ENCODE measurements at places on chromosomes 7 and 10. TPM values are rescaled to one million over a fixed set of nuclear protein-coding genes. Genes with fewer than 3 reads are reported as not detected.

The MMRN2 gene
- total RNA-seq: 6.8 TPM

The CDK14 gene
- total RNA-seq: 17.7 TPM

The VIPR2 gene
- not detected for total RNA-seq

The OR6V1 gene
- total RNA-seq: not detected

The ACSL5 gene
- total RNA-seq: 8.1 TPM

The NEUROD6 gene
- not detected for total RNA-seq

The GRB10 gene
- 39.5 TPM for total RNA-seq

The PDE6C gene
- total RNA-seq: not detected

The CREB5 gene
- total RNA-seq: 1.1 TPM

The SFMBT2 gene
- total RNA-seq: 2.9 TPM

The POM121 gene
- 11.0 TPM for total RNA-seq

The CLDN4 gene
- total RNA-seq: under 0.01 TPM

The LIPJ gene
- not detected for total RNA-seq

The CYP3A4 gene
- total RNA-seq: not detected

The HOXA10 gene
- under 0.01 TPM for total RNA-seq

The PFKP gene
- total RNA-seq: 304 TPM

The UCN3 gene
- total RNA-seq: not detected

The STEAP1B gene
- 1.8 TPM for total RNA-seq

The AMZ1 gene
- not detected for total RNA-seq

The HOXA1 gene
- total RNA-seq: not detected

The PAX4 gene
- total RNA-seq: not detected

The SND1 gene
- 252 TPM for total RNA-seq

The AKR1C8 gene
- total RNA-seq: not detected

The OR2A5 gene
- not detected for total RNA-seq

The CYP26C1 gene
- total RNA-seq: 4.7 TPM

The CFAP70 gene
- 0.18 TPM for total RNA-seq

The KIF11 gene
- total RNA-seq: 6.5 TPM

The SKIDA1 gene
- 0.18 TPM for total RNA-seq

The POLR2J3 gene
- 3.6 TPM for total RNA-seq

The FAM241B gene
- not detected for total RNA-seq

The GIMAP6 gene
- total RNA-seq: 0.32 TPM

The TCTN3 gene
- total RNA-seq: 38.5 TPM

The DENND2A gene
- 2.9 TPM for total RNA-seq

The SLC39A12 gene
- total RNA-seq: not detected

The LIPF gene
- not detected for total RNA-seq

The STEAP4 gene
- total RNA-seq: 2.0 TPM

The CTAGE15 gene
- total RNA-seq: not detected

The BAG3 gene
- 46.9 TPM for total RNA-seq

The C7orf57 gene
- total RNA-seq: not detected

The NEBL gene
- 3.2 TPM for total RNA-seq

The CAPZA2 gene
- total RNA-seq: 123 TPM

The PTF1A gene
- not detected for total RNA-seq

The RASA4B gene
- total RNA-seq: 1.1 TPM

The MYO1G gene
- total RNA-seq: not detected

The GPRIN2 gene
- not detected for total RNA-seq

The ZNF467 gene
- total RNA-seq: 4.1 TPM

The CHN2 gene
- 1.8 TPM for total RNA-seq

Measured in cardiac atrium fibroblast (primary cell).